Mesothelial cell of epicardium (in vitro differentiated cells): ENCODE measurements at places on chromosomes 2 and 18. TPM values are rescaled to one million over a fixed set of nuclear protein-coding genes. Genes with fewer than 3 reads are reported as not detected.

- no peak for DNase-seq
- H3K4me3 ChIP-seq: no peak overlapping the region
- H3K36me3 ChIP-seq: no peaks in the 10 kb centered on the region
- H3K27ac ChIP-seq: peak overlapping the region; percentile 78
These were observed 24.1 kb downstream of the CABLES1 start for GRCh38 chr18:23159344-23159743.

GRCh38 chr2:237041231-237041630, 44.5 kb upstream of the COPS8 start:
- H3K4me3 ChIP-seq: no peak overlapping the region
- no peak for DNase-seq
- H3K4me1 ChIP-seq: peaks cover 41% of the 10 kb centered on the region
- no peaks in the 10 kb centered on the region for H3K36me3 ChIP-seq
- H3K27ac ChIP-seq: no peak overlapping the region
- no peaks in the 10 kb centered on the region for H3K27me3 ChIP-seq

DNA sequence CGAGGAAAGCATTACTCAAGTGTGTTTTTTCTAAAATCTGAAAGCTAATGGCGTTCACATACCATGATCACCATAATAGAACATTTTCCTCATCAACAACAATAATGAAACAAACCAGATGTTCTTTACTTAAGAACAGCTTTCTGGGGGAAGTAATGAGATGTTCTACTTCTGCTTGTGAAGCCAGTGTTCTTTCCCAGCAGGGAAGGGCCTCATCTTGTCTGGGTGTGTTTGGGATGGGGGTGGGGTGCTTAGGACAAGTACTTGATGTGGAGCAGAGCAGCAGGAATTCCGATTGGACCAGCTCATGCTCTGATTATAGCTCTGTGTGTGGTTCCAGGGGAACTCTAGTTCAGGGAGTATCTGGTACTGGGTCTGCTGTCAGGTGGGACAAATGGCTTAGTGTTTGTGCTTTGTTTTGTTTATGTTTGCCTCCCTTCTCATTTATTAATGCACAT, 163.0 kb upstream of the NOSTRIN start:
- H3K36me3 ChIP-seq: peaks cover 11% of the 10 kb centered on the region
- H3K4me1 ChIP-seq: peaks cover 73% of the 10 kb centered on the region
- H3K4me3 ChIP-seq: peak overlapping the region; percentile 36
- peak; percentile 52 for DNase-seq
- peak overlapping the region; percentile 94 for H3K27ac ChIP-seq
- no peaks in the 10 kb centered on the region for H3K27me3 ChIP-seq

- no peaks in the 10 kb centered on the region for H3K4me1 ChIP-seq
- H3K36me3 ChIP-seq: no peaks in the 10 kb centered on the region
- no peak overlapping the region for H3K27ac ChIP-seq
- H3K4me3 ChIP-seq: no peak overlapping the region
- no peak for DNase-seq
These were observed 164.6 kb upstream of the RMP24 start for GRCh38 chr18:35807811-35808335.

- H3K4me1 ChIP-seq: no peaks in the 10 kb centered on the region
- no peak for DNase-seq
- H3K36me3 ChIP-seq: no peaks in the 10 kb centered on the region
- H3K27ac ChIP-seq: no peak overlapping the region
- no peaks in the 10 kb centered on the region for H3K27me3 ChIP-seq
- no peak overlapping the region for H3K4me3 ChIP-seq
These were observed 37.5 kb downstream of the RTP5 start for GRCh38 chr2:241906826-241907570.

GRCh38 chr2:144798034-144798433, 278.1 kb upstream of the ZEB2 start:
- peaks cover 23% of the 10 kb centered on the region for H3K4me1 ChIP-seq
- H3K27ac ChIP-seq: no peak overlapping the region
- DNase-seq: no peak
- H3K4me3 ChIP-seq: no peak overlapping the region

The PROKR1 gene
- 0.09 to 0.14 TPM (median 0.11 TPM) in 3 replicates for total RNA-seq

DNA sequence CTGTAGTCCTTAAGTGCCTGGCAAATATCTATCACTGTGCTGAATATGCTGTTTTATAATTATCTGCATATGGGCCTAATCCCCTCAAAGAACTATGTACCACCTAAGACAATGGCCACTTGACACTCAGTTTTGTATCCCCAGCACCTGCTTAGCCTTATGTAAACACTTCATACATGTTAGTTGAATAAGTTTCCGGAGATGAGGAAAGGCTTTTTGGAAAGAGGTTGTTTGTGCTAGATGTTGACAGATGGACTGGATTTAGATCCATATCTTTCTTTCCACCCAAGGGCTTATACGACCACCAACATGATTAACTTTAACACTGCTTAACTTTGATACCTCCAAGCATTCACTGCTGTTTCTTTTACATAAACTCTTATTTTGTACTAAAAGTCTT, 63.3 kb downstream of the FAM228A start:
- no peaks in the 10 kb centered on the region for H3K27me3 ChIP-seq
- no peak overlapping the region for H3K27ac ChIP-seq
- DNase-seq: no peak
- peaks cover 5% of the 10 kb centered on the region for H3K36me3 ChIP-seq
- H3K4me3 ChIP-seq: no peak overlapping the region

GRCh38 chr2:71609441-71609840, 156.1 kb downstream of the DYSF start:
- peaks cover 18% of the 10 kb centered on the region for H3K4me1 ChIP-seq
- H3K27me3 ChIP-seq: peaks cover 2% of the 10 kb centered on the region
- H3K27ac ChIP-seq: no peak overlapping the region
- H3K36me3 ChIP-seq: no peaks in the 10 kb centered on the region
- DNase-seq: no peak

GRCh38 chr2:177816766-177817165, 255.8 kb downstream of the PDE11A start:
- H3K4me3 ChIP-seq: no peak overlapping the region
- peaks cover 2% of the 10 kb centered on the region for H3K36me3 ChIP-seq

DNA sequence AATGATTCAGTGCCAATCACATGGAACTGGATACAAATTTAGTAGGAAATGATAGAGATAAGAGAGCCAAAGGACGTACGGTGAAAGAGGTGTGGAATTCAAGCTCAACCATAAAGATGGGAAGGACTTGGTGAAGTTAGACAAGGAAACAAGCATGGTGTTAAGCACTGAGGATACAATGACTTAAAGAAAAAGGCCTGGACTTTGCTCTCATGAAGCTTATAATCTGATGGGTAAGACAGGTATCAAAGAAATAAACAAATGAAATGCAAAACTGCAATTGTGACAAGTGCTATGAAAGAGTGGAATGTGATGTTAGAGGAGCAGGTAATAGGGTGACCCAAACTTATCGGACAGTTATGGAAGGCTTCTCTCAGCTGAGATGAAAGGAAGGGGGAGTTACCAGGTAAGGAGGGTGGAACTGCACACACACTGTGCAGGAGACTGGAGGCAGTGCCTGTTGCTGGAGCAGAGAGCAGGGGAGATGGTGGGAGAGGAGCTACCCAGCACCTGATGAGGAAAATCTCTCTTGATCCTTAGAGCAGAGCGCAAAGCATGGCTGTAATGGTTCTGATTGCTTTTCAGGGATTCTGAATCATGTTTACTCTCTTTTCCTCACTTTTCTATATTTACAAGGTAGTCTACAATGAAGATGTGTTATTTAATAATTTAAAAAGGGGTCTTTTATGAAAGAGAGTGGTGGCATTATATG, 107.6 kb upstream of the BZW1 start:
- no peak overlapping the region for H3K4me3 ChIP-seq
- DNase-seq: no peak
- H3K36me3 ChIP-seq: no peaks in the 10 kb centered on the region
- no peak overlapping the region for H3K27ac ChIP-seq

The ST3GAL5 gene
- total RNA-seq: 23.2 to 28.6 TPM (median 25.8 TPM) in 3 replicates

DNA sequence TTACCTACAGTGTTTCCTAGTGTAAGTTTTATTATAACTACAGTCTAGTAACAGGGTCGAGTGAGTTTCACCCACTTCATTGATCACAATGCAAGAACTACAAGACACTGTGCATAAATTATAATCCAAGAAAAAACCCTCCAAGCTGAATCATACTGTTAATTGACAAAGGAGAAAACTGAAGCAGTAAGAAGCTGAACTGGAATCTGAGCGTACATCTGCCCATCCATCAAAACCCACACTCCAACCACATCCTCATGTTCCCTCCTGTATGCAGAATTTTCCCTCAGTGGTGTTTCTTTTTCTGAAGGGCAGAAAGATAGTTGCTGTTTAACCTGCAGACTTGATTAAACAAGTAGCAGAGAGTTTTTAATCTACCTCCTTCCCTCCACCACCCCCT, 49.5 kb upstream of the KIDINS220 start:
- no peak for DNase-seq
- H3K27me3 ChIP-seq: no peaks in the 10 kb centered on the region
- no peak overlapping the region for H3K4me3 ChIP-seq
- H3K4me1 ChIP-seq: peaks cover 27% of the 10 kb centered on the region
- H3K27ac ChIP-seq: no peak overlapping the region

The STARD6 gene
- not detected in 3 replicates for total RNA-seq

- no peak overlapping the region for H3K27ac ChIP-seq
- H3K36me3 ChIP-seq: no peaks in the 10 kb centered on the region
- no peak overlapping the region for H3K4me3 ChIP-seq
- DNase-seq: no peak
- H3K27me3 ChIP-seq: no peaks in the 10 kb centered on the region
These were observed 952.7 kb downstream of the TDRD15 start for GRCh38 chr2:22076454-22076853.

The TXNL4A gene
- total RNA-seq: 77.2 to 79.9 TPM (median 79.5 TPM) in 3 replicates

DNA sequence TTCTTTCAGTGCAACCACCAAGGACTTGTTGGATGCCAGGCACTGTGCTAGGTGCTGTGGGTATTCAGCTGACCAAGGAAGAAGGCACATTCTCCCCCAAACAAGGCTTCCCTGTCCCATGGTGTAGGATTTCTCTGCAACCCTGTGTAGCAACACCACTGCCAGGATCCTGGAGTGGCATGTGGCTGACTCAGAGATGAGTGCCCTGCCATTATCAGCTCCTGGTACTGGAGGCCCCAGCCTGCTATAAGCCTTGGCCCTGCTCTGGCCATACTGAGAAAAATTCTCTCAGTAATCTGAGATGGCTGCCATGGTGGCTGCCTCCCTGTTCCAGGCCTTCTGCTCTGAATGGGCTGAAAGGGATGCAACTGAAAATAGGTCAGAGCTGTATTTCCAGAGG, 4.3 kb downstream of the SMYD5 start:
- peaks cover 7% of the 10 kb centered on the region for H3K36me3 ChIP-seq
- peaks cover 18% of the 10 kb centered on the region for H3K4me1 ChIP-seq
- no peak for DNase-seq

The SERPINB5 gene
- 0.13 to 0.22 TPM (median 0.18 TPM) in 3 replicates for total RNA-seq

The AQP12B gene
- total RNA-seq: not detected in 3 replicates

The NT5DC4 gene
- not detected in 3 replicates for total RNA-seq

GRCh38 chr2:44351088-44351487, 10.2 kb downstream of the PREPL start:
- no peak overlapping the region for H3K27ac ChIP-seq
- H3K36me3 ChIP-seq: peaks cover 6% of the 10 kb centered on the region
- H3K4me3 ChIP-seq: no peak overlapping the region
- H3K4me1 ChIP-seq: peaks cover 12% of the 10 kb centered on the region
- H3K27me3 ChIP-seq: no peaks in the 10 kb centered on the region

- H3K27me3 ChIP-seq: no peaks in the 10 kb centered on the region
- H3K4me1 ChIP-seq: peaks cover 20% of the 10 kb centered on the region
- DNase-seq: no peak
- no peak overlapping the region for H3K4me3 ChIP-seq
- peaks cover 12% of the 10 kb centered on the region for H3K36me3 ChIP-seq
- no peak overlapping the region for H3K27ac ChIP-seq
These were observed 22.6 kb downstream of the BCL2L11 start for GRCh38 chr2:111143107-111143842.

DNA sequence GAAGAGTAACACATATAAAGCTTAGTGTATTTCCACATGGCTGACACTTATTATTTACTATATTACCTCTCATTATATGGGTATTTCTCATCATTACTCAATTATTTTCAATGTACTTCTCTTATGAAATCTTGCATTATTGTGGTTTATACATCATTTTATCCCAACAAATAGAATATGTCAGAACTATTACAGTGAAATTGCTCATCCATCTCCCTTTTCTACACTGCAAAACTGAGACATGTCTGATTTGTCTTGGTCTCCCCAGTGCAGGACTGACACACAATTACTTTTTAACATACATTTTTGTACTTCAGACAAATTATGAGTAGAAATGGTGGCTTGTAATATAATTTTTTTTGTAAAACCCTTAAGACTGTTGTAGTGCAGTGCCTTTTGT, 600.9 kb downstream of the PLCL1 start:
- no peaks in the 10 kb centered on the region for H3K4me1 ChIP-seq
- H3K27ac ChIP-seq: no peak overlapping the region
- H3K4me3 ChIP-seq: no peak overlapping the region
- no peaks in the 10 kb centered on the region for H3K36me3 ChIP-seq

The EGR4 gene
- total RNA-seq: 0.34 to 0.49 TPM (median 0.36 TPM) in 3 replicates

The GREB1 gene
- 22.9 to 26.6 TPM (median 26.6 TPM) in 3 replicates for total RNA-seq

GRCh38 chr2:18820966-18821365, 231.6 kb upstream of the NT5C1B start:
- H3K36me3 ChIP-seq: no peaks in the 10 kb centered on the region
- no peak overlapping the region for H3K4me3 ChIP-seq
- no peak for DNase-seq
- no peak overlapping the region for H3K27ac ChIP-seq
- peaks cover 28% of the 10 kb centered on the region for H3K27me3 ChIP-seq

The AGXT gene
- total RNA-seq: not detected in 3 replicates

The MAP4K4 gene
- total RNA-seq: 170 to 175 TPM (median 174 TPM) in 3 replicates

The GALR1 gene
- total RNA-seq: not detected in 3 replicates

The CKAP2L gene
- 8.4 to 8.9 TPM (median 8.6 TPM) in 3 replicates for total RNA-seq

DNA sequence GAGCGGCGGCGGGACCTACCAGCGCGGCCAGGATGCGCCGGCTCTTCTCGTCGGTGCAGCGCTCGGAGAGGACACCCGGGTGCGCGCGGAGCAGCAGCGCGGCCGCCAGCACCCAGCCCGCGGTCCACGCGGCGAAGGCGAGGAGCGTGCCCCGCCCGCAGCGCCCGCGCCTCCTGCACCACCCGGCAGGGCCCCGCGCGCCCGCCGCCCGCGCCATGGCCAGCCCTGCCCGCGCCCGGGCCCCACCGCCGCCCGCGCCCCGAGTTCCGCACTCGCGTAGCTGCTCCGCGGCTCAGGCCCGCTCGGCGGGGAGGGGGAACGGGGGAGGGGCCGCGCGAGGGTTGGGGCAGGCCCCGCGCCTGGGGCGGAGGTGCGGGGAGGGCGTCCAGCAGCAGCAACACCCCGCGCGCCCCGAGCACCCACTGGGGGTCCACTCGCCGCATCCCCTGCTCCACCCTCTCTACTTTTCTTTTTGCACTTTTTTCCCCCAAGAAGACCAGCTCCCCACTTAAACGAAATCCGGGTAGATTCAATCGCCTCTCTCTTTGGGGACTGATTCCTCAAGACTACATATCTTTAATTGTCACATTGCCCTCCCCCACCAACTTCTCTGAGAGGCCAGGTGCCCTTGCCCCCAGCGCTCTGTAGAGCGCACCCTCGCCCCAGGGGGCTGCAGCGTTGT, at the start of gene DIPK1C:
DIPK1C (minus strand) TSS at position 266 of the 682 bp plus-strand sequence; CDS start at position 217, 49 bp downstream.
- no peaks in the 10 kb centered on the region for H3K36me3 ChIP-seq
- H3K4me1 ChIP-seq: peaks cover 4% of the 10 kb centered on the region
- H3K4me3 ChIP-seq: peak within 1 kb of the TSS; percentile 67
- peaks cover 90% of the 10 kb centered on the region for H3K27me3 ChIP-seq
- no peak within 1 kb of the TSS for H3K27ac ChIP-seq
